ENCODE measurements at places on chromosomes 7 and 10.

GRCh38 chr7:69681181-69681580 lies 82.9 kb downstream of the AUTS2 start:
- DNase-seq = no peak

DNA sequence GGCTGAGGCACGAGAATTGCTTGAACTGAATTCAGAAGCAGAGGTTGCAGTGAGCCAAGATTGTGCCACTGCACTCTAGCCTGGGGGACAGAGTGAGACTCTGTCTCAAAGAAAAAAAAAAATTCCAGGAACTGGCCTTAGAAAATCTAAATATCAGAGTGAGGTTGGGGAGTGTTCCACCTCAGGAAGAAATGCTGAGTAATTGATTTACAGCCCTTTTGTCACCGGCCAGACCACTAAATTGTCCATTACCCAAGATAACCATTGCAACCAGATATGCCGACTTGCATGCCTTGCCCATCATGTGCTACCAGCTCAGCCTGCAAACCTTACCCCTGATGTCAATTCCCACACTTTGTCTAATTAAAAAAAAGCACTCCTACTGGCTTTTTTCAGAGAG lies 42.4 kb downstream of the CRCP start:
- no peak for DNase-seq

- DNase-seq = no peak
Observed at GRCh38 chr7:50599385-50599784, 34.2 kb upstream of the DDC start.

DNA sequence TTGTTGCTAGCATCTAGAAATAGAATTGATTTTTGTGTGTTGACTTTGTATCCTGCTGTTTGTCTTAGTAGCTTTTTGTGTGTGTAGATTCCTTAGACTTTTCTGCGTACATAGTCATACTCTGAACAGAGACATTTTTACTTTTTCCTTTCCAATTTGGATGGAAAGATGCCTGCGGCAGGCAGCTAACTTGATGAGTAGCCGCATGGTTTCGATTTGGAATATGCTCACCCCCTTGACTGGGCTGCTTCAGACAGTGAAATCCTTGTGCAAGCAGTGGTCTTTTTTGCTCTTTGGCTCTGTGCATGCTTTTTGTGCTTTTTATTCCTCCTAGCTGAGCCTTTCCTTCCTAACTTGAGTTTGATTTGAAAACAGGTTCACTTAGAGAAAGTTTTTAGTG lies 71.8 kb downstream of the HHEX start:
- no peak for DNase-seq

DNA sequence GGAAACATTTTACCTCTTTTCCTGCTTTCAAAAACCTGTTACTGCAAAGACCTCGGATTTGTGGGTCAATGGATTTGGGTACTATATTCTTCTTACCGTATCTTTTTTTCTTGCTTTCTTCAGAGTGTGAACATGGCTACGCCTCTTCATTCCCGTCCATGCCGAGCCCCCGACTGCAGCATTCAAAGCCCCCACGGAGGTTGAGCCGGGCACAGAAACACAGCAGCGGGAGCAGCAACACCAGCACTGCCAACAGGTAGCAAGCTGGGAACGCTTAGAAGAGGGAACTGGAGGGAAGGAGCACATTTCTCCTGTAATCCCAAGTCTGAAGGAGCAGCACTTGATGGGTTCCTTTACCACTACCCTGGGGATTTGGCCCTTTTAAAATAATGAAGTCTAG lies 20.7 kb downstream of the MXI1 start:
- no peak for DNase-seq

- DNase-seq = no peak
Observed at GRCh38 chr7:82410461-82410860, 33.1 kb downstream of the CACNA2D1 start.

Measured in stimulated activated CD4-positive, alpha-beta T cell treated with anti-CD3 and anti-CD28 coated beads, Interleukin-15, amount 100 ng/mL, for 1 hour (primary cell).